ENCODE measurements at places on chromosomes 16 and 17.
A peak's percentile ranks its signal among the peaks of the same experiment; 100 is the strongest.

GRCh38 chr16:22375117-22375962 is 921 bp upstream of the CDR2 start:
- DNase-seq: no peak

DNA sequence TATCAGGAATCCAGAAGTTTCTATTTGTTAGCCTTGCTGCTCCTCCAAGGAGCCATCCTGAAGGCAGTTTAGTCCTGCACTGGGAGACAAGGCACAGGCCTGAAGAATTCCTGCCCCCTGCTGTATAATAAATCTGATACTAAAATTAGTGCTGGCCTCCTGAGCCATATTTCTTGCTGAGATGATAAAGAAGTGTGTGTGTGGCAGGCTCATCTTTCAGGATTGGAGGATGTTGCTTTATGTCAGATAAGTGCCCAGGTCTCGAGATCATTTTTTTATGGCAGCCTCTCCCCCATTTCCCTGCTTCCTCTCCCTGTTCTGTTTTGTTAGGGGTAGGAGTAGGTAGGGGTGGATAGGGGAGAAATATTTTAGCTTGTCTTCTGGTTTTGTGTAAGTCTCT is 26.0 kb downstream of the MSI2 start:
- no peak for DNase-seq

- DNase-seq: no peak
These were observed 386.2 kb upstream of the CCL2 start for GRCh38 chr17:33868899-33869298.

DNA sequence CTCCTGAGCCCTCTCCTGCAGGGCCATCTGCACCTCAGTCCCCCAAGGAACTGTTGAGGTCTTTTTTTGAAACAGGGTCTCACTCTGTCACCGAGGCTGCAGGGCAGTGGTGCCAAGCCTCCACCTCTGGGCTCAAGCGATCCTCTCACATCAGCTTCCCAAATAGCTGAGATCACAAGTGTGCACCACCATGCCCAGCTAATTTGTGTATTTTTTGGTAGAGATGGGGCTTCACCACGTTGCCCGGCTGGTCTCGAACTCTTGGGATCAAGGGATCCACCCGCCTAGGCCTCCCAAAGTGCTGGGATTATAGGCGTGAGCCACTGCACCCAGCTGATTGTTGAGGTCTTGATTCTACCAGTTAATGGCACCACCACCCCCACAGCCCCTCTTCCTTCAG is 27.9 kb upstream of the ENDOV start:
- DNase-seq: no peak

DNA sequence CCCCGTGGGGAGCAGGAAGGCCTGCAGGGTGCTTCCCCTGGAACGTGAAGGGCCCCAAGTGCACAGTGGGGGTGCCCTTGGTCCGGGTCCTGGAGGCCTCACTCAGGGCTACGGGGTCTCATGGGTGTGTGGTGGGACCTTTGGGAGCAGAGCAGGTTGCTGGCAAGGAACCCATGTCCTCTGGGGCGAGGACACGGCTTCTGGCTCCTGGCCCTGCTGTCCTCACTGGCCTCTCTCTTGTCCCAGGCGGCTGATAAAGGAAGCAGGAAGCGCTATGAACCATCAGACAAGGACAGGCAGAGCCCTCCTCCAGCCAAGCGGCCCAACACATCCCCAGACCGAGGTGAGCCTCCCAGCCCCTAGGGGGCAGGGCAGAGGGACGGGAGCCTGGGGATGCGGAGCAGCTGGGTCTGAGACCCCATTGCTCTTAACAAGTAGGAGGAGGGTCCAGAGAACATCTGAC is 9.8 kb upstream of the IL17C start:
- peak; percentile 54 for DNase-seq

- DNase-seq: no peak
These were observed 29.3 kb downstream of the ALDH3A2 start for GRCh38 chr17:19677736-19678379.

DNA sequence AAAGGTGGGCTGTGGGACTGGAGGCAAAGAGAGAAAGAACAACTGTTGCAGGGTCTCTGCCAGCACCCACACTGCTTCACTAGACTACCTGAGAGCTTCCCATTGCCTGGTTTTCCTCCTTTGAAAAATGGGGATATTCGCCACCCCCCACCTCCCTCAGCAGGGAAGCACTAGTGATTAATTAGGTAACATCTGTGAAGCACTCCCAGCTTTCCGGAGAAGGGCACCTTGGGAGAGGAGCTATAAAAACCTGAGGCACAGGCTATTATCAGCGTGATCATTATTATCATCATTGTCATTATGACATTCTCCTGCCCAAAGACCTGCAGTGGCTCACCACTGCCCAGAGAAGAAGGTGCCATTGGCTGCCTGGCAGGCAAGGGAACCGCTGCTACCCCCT is 83.5 kb downstream of the XYLT1 start:
- DNase-seq: no peak

- DNase-seq: no peak
These were observed 16.7 kb downstream of the CCDC57 start for GRCh38 chr17:82195675-82196672.

GRCh38 chr16:69315486-69316311 is 4.5 kb downstream of the VPS4A start:
- DNase-seq: no peak

DNA sequence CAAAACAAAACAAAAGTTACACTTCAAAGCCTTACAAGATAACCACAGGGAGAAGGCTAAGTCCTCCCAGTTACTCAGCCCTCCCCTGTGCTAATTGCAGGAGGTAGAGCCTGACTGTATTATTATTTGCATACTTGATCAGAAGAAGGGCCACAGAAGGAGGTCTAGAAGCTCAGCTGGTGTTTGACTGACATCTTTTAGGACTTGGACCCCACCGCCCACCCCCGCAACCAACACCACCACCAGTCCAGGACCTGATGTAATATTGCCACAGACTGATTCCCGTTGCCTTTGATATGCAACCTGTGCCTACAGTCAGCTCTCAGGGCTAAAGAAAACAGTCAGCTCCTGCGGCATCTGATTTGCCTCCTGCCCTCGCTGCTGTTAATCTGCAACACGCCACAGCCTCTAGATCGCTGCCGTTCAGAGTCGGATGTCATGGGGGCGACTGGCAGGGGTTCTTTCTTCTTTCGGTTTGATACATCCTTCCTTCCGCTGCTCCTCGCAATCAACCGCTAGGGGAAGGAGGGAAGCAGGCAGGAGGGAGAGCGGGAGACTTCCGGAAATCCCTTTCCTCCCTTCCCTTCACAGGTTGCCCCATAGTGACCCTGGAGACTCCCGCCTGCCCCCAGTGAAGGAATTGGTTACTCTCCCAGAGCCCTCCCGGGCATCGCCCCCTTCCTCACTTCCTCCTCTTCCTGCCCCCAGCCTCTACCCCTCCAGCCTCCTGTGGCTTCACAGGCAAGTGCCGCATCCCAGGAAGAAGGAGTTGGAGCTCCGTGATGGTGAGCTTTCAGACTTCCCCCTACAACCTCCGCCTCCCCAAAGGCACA is 90.5 kb upstream of the SOX9 start:
- peak; percentile 64 for DNase-seq

- peak; percentile 73 for DNase-seq
These were observed 16.6 kb downstream of the COPRS start for GRCh38 chr17:31842195-31843069.

DNA sequence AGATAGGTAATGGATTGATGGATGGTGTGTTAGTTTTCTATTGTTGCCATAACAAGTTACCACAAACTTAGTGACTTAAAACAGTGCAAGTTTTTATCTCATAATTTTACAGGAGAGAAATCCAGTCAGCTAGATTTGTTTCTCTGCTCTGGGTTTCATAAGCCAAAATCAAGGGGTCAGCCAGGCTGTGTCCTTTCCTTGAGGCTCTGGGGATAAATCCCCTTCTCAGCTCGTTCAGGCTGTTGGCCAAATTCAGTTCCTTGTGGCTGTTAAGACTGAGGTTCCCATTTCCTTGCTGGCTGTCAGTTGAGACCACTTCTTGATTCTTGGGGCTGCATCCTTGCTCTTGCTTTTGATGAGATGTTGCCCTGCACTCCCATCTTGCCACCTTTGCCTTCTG is 204.9 kb upstream of the CDH13 start:
- no peak for DNase-seq

DNA sequence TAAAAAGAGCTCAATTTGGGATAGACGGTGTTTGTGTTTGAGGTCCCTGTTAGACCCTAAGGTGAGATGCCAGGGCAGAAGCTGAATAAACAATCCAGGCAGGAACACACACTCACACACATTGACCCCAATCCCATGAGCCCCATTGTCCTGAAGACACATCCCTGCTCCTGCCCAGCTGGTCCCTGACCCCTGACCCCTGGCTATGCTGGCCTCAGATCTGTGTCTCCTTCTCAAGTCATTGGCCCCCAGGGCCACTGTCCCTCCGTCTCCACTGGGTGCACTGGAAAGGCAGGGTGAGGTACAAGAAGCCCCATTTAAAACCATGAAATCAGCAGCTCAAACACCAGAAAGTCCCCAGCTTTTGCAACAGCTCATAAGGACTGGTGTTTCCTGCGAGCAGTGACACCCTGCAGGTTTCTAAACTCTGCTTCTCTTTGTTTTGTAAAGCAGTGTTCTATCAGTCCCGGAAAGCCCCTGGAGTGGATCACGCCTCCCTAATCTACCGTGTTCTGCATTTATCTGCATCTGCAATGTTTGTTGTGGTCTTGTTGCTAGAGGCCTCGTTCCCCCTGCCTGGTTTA is 18.0 kb upstream of the ASGR2 start:
- peak; percentile 4 for DNase-seq

DNA sequence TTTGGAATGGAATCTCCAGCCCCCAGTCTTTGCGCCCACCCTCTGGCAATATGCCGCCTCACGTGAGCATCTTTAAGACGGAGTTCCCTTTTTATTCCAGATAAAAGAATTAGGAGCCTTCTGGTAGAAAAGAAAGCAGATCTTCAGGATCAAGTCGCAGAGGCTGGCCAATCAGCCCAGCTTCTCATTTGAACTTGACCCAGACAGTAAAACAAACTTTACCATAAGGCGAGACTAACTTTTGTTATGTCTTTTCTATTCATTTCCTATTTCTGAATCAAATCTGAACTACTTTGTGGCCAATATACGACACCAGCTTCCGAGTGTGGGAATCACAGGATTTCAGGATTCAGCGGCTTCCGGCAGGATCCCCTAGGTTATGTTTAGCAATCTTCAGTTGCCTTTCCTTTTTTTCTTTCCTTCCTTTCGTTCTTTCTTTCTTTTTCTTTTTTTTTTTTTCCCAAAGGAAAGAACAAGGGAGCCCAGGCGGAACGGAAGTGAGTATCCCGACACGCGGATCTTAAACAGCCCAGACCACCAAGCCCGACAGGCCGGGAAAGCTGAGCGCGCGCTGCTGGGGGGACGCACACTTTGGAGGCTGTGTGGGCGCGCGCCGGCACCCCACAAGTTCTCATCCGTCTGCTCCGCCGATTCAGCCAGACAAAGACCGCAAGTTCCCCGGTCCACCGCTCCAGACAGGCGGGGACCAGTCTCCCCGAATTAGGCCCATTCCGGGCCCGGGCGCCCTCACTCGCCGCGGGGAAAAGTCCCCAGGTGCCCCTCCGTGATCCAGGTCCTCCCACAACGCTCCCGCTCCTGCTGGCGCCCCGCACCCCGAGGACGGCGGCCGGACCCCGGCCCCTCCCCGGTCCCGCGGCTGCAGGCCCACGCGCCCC is 633 bp downstream of the TBC1D16 start:
- DNase-seq: peak; percentile 44

GRCh38 chr16:79640513-79641360 is 40.2 kb upstream of the MAF start:
- no peak for DNase-seq

DNA sequence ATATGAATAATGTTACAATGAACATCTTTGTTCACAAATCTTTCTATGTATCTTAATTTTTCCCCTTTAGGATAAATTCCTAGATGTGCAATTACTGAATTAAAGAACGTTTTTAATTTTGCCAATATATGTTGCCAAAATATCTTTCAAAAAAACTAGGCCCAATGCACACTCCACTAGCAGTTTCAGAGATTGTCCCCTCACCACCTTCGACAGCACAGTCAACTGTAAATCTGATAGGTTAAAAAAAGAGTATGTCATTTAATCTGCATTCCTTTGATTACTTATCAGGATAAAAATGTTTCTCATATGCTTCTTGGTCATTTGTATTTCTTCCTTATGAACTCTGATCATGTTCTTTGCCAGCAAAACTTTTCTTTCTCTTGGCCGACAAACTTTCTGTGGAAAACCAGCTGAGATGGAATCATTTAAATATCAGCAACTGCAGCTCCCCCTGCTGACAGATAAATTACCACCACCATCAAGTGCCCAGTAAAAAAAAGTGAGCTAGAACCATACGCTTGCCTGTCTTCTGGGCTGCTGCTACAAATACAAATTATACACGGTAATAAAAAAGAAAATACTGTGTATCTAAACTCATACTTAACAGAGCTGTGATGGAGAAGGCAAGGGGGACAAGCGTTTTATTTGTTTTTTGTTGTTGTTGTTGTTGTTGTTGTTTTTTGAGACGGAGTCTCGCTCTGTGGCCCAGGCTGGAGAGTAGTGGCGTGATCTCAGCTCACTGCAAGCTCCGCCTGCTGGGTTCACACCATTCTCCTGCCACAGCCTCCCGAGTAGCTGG is 19.6 kb upstream of the KANSL1 start:
- DNase-seq: peak; percentile 74

GRCh38 chr17:75950855-75951554 is 10.2 kb upstream of the FBF1 start:
- no peak for DNase-seq

GRCh38 chr16:54579106-54579728 is 292.6 kb upstream of the IRX3 start:
- DNase-seq: no peak

DNA sequence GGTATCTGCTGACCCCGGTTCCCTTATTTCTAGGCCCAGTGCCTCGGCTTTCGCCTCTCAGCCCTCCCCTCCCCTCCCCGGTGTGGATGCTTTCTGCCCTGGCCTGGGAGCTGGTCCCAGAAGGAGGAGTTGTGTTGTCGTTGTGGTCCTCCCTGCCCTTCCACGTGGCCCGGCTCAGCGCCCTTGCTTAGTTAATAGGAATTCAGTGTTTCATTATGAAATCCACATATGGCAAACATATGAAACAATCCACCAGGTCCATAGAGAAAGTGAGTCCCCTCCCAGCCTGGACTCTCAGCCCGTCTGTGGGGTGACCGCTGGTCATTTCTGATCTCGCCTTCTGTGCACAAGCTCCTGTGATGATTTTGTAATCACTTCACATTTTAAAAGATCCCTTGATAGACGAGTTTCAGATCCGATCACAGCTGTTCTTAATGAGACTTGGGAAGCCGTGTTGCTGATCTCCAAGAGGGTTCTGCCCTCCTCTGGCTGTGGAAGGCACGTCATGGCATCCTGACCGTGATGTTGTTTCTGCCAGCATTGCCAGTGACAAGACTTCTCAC is 112.1 kb downstream of the BANP start:
- no peak for DNase-seq

All from Kasumi-1 (cell line).